M059J (cell line): ENCODE measurements at places on chromosomes 6 and 20.

GRCh38 chr20:40100261-40100660, 588.8 kb downstream of the MAFB start:
- no peak for DNase-seq

- DNase-seq = no peak
Observed at GRCh38 chr6:4124351-4124750, 11.0 kb downstream of the ECI2 start.

DNA sequence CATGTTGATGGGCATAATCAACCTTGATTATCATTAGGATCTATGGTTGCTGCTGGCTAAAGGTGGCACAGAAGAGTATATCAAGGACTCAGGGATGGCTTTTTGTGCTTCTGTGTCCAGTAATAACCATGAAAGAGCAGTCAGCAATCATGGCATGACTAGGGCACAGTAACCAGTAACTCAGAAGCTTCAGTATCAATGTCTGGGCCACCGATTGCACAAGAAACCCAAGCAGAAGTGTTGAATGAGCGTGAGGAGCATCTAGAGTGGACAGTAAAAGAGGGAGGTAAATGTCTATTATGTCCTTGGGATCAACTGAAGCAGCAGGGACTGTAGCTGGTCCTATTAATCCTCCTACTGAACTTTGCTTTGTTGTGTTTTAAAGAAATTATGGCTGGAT, 81.5 kb upstream of the F13A1 start:
- no peak for DNase-seq

DNA sequence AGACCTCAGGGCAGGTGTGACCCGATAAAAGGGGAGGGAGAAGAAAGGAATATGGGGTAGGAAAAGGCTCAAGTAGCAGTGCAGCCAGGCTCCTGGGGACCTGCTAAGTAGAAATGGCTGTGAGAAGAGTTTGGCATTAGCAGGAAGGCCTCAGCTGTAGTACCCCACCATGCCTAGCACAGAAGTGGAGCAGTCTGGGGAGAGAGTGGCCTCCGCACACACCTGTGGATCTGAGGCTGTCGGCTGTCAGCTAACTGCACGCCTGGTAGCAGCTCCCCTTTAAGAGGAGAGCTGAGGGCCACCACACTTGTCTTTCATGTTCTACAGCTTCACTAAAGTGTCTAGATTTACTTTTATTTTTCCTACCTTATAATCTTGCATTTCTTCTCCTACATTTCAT, 24.6 kb downstream of the PDE7B start:
- DNase-seq = no peak

GRCh38 chr6:34798057-34798456, 6.2 kb downstream of the BLTP3A start:
- DNase-seq = no peak

DNA sequence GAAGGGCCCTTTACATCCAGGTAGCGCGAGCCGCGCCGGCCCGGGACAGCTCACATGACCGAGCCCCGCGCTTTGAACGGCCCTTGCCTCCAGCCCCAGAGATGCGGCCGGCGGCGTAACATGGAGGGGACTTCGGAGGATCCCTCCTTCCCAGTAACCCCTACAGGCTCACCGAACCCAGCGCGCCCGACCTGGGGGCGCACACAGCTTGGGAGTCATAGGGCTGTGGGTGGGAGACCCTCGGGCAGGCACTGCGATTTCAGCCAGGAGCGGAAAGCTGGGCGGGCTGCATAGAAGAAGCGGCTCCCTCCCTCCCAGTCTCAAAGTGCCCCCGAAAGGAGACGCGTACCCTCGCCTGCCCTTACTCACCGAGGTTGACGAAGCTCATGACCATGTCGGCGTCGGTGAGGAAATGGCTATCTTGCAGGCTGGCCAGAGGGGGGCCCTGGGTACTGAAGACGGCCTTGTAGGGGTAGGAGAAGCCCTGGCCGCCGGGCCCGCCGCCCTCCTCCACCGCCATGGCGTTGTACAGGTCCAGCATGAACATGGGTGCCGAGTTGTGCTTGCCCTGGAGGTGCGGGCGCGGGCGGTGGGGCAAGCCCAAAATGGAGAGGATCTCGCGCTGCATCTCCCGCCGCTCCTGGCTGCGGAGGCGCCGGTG, 975 bp downstream of the BMP7 start:
- DNase-seq = no peak

GRCh38 chr6:126091466-126091865, 105.1 kb downstream of the TRMT11 start:
- DNase-seq = no peak

DNA sequence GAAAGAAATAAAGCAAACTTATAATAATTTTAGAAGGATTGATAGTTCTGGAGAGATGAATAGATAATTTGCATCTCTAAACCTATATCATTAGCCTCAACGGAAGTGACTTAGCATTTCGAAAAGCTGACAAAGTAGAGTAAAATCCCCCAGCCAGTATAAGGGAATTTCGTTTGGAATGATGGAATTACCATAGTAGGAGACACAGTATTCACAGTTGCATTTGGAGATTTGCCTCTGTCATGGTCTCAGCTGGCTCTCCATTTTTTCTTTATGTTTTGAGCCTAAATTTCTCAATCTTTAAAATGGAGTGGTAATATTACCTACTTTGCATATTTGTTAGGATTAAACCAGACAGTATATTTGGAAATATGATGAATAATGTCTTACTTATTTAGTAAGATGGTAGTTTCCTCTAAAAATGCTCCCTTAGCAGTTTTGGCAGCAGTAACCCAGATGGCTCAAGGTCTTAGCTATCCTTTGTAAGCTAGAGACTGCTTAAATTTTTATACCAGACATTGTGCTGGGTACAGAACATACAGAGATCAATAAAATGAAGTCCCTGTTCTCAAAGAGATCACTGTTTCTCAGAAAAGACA, 58.2 kb downstream of the SMAP1 start:
- DNase-seq = no peak

DNA sequence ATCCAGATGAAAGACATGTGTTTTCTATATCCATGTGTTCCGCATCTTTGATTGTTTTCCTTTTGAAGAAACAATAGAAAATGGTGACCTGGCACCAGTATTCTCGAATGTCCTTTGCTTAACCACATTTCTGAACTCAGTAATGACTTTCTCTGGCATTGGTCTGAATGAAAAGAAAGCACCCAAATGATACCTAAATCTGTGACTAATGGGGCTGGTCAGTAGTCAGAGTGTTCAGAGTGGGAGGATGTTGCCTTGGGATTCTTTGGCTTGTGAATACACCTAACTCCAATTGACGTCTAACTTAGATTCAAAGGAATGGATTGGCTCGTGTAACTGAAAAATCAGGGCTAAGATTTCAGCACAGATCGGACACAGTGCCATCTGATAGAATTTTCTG, 27.1 kb downstream of the PARD6B start:
- DNase-seq = peak; percentile 81

DNA sequence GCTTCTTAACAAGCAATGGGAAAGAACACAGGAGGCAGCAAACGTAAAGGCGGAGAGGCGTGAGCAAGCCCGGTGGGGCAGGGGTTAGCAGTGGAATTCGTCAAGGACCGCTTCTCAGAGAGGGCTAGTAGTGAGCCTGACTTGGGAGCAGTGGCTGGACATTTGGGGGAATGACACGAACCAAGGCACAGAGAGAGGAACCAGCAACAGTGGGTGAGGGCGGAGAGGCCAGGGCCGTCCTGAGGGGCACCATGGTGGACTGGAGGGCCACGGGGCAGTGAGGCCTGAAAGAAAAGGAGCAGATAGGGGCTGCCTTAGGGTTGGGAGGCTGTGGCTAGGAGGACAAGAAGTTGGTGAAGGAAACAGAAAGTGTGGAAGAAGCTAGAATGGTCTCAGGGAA, 12.1 kb upstream of the ARID1B start:
- DNase-seq = no peak

GRCh38 chr6:21441386-21441785, 152.2 kb upstream of the SOX4 start:
- DNase-seq = peak; percentile 37

- DNase-seq = peak; percentile 28
Observed at GRCh38 chr20:17622851-17623508, 53.1 kb downstream of the DSTN start.

GRCh38 chr20:1033751-1034414, 31.8 kb upstream of the RSPO4 start:
- peak; percentile 21 for DNase-seq

DNA sequence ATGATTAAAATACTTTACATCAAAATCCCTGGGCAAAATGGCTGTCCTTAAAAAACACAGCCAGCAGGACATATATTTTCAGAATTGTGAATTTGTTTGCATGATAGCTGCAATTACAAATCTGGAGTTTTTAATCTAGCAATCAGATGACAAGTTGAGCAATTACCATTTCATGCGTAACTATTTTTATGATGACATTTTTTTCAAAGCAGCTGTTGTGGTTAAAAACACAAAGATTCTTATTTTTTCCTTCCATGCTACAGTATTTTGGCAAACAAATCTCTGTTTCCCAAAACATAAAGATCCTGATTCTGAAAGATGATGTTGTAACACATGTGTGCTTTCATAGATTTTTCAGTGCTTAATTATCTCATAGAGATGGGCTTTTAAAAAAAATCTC, 90.2 kb downstream of the PHACTR1 start:
- DNase-seq = no peak

- no peak for DNase-seq
Observed at GRCh38 chr6:24284006-24284405, 73.9 kb downstream of the DCDC2 start.

DNA sequence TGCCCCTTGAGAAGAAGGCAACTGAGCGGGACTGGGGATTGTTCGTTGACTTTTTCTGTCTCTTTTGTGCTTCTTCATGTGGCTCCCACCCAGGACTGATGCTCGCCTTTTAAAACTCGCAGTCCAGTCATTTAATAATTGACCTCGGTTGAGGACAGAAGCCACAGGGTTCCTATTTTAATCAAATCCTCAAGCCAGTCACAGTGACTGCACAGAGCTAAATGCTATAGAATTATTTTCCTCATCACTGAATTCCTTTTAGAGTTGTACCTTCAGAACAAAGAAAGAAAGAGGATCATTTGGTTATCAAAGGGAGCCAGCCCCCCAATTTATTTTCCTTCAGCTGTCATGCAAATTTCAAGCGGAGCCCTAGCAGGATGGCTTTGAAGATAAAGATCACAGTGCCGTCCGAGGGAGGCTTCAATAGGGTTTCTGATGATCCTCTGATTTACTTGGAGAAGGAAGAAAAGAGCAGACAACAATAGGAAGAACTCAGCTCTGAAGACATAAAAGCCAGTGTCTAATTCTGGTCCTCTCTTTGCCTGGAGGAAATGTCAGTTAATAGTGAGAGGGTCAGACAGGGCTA, 186.6 kb downstream of the DOK5 start:
- no peak for DNase-seq

- DNase-seq = no peak
Observed at GRCh38 chr6:31394381-31394780, 9.0 kb upstream of the MICA start.

- no peak for DNase-seq
Observed at GRCh38 chr20:59731376-59731775, 127.0 kb downstream of the PHACTR3 start.

- DNase-seq = peak; percentile 47
Observed at GRCh38 chr6:85465762-85466161, 15.9 kb downstream of the NT5E start.

GRCh38 chr6:3341467-3341866, 82.7 kb downstream of the PSMG4 start:
- peak; percentile 87 for DNase-seq

DNA sequence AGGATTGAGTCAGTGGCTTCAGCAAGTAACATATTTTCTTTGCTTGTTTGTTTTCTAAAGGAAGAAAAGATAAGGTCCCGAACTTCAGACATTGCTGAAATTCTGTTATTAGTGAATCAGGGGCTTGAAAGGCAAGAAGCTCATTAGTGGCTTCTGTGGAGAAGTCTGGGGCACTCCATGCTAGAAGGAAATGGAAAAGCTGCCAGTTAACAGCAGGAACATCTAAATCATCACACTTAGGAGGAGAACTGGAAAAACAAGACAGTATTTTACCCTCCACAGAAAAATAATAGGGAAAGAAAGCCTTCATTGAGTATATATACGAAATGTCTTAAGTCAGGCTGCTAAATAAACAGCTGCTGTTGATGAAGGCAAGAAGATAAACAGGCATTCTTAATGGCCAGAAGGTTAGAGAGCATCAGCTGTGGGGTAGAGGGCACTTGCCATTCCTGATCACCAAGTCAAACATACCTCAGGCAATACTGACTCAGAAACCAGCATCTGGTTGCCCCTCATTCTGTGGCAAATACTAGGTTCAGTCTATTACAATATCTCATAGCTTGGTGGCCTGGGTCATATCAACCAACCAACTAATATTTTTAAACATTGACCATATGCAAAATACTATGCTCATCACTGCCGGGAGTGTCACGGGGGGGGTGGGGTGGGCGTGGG, 143.2 kb upstream of the TENT5A start:
- peak; percentile 95 for DNase-seq

- DNase-seq = no peak
Observed at GRCh38 chr6:28634411-28634760, 108.7 kb downstream of the GPX5 start.
